Progenitor cell of endocrine pancreas (in vitro differentiated cells): ENCODE measurements at places on chromosomes 12 and 14. TPM values are rescaled to one million over a fixed set of nuclear protein-coding genes. Genes with fewer than 3 reads are reported as not detected.

DNA sequence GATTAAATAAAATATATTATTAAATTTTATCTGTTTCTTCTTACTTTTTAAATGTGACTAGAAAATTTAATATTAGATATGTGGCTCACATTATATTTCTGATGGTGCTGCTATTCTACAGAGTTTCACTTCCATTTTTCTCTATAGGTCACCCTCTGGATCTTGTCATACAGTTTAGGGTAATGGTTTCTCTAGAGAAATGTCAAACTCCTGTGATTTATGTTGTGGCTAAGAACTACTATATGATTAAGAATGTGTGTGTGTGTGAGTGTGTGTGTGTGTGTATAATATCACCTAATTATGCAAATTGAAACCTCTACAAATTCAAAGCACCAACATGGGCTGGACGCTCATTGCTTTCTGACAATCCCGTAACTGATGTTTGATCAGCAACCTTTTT lies 325.9 kb downstream of the ADAMTS20 start:
- H3K36me3 ChIP-seq, result peaks cover 2% of the 10 kb centered on the region
- no peak for DNase-seq
- H3K4me3 ChIP-seq, result no peak overlapping the region

GRCh38 chr12:62581288-62582064 lies 114.8 kb downstream of the MON2 start:
- DNase-seq, result no peak
- no peak overlapping the region for H3K4me3 ChIP-seq
- H3K27me3 ChIP-seq, result no peaks in the 10 kb centered on the region
- peaks cover 9% of the 10 kb centered on the region for H3K36me3 ChIP-seq
- H3K4me1 ChIP-seq, result peaks cover 2% of the 10 kb centered on the region
- H3K27ac ChIP-seq, result no peak overlapping the region

- peak overlapping the region; percentile 98 for H3K27ac ChIP-seq
- peaks cover 15% of the 10 kb centered on the region for H3K4me1 ChIP-seq
- peaks cover 23% of the 10 kb centered on the region for H3K27me3 ChIP-seq
- H3K4me3 ChIP-seq, result peak overlapping the region; percentile 90
- no peak for DNase-seq
Measured at GRCh38 chr12:55716582-55716957, 724 bp downstream of the BLOC1S1 start.

- no peak overlapping the region for H3K27ac ChIP-seq
- no peak for DNase-seq
- no peaks in the 10 kb centered on the region for H3K36me3 ChIP-seq
- H3K4me1 ChIP-seq, result no peaks in the 10 kb centered on the region
Measured at GRCh38 chr14:104250175-104250574, 111.8 kb downstream of the KIF26A start.

DNA sequence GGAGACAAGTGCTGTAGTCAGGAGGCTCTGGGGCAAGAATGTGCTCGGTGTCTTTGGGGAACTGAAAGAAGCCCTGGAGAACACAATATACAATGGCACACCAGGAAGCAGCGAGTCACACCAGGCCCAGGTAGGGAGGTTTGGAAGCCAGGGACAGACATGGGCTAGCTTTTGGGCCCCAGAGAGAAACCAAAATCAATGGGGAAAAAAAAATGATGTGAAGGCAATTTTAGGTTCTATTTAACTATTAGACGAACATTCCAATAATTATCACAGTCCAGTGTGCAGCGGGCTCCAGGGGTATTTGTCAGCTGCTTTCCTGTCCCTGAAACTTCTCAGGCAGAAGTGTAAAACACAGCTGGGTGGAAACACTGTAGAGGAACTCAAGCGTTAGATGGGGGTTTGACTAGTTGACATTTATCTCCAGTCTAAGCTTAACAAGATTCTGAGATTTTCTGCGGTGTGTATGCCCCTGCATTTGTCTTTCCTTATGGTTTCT lies 21.8 kb upstream of the EGLN3 start:
- H3K27me3 ChIP-seq, result peaks cover 3% of the 10 kb centered on the region
- DNase-seq, result no peak
- H3K4me3 ChIP-seq, result no peak overlapping the region
- H3K36me3 ChIP-seq, result peaks cover 2% of the 10 kb centered on the region
- no peaks in the 10 kb centered on the region for H3K4me1 ChIP-seq

- peaks cover 6% of the 10 kb centered on the region for H3K27me3 ChIP-seq
- H3K4me1 ChIP-seq, result no peaks in the 10 kb centered on the region
- no peaks in the 10 kb centered on the region for H3K36me3 ChIP-seq
- no peak overlapping the region for H3K27ac ChIP-seq
- H3K4me3 ChIP-seq, result no peak overlapping the region
- DNase-seq, result no peak
Measured at GRCh38 chr14:30159374-30159773, 231.7 kb upstream of the PRKD1 start.

DNA sequence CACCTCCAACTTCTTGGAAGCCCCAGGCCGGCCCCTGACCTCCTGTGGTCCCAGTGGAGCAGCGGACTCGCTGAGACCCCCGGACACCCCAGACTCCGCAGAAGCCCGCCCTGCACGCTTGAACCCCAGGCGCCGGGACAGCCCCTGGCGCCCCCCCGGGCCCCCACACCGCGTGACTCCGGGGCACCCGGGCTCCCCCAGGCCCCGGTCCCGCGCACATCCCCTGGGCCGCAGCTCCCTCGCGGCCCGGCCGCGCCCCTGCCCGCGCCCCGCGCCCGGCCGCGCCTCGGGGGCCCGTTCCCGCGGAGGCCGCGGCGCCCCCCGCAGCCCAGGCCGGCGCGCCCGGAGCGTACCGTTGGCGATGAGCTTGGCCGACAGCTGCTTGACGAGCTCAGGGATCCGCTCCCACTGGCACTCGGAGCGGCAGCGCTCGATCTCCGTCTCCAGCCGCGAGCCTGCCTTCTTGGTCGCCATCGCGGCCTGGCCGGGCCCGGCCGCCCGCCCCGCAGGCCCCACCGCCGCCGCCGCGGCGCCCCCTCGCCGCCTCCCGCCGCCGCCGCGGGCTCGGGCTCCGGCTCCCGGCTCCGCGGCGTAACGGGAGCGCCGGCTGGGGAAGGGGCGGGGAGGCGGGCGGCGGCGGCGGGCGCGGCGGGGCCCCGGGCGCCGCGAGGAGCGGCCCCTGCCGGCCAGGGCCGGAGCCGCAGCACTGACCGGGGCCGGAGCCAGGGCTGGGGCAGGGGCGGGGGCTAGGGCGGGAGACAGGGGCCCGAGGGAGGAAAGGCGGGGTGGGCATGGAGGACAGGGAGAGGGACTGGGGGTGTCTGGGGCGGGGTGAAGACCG lies at the start of gene TTC7B:
TSS of gene TTC7B (minus strand) at position 609 of the 841 bp plus-strand sequence. CDS start at position 474, 135 bp downstream.
- H3K36me3 ChIP-seq, result no peaks in the 10 kb centered on the region
- peaks cover 31% of the 10 kb centered on the region for H3K27me3 ChIP-seq
- peak within 1 kb of the TSS; percentile 75 for H3K27ac ChIP-seq
- peak within 1 kb of the TSS; percentile 90 for H3K4me3 ChIP-seq
- peak; percentile 52 for DNase-seq
- H3K4me1 ChIP-seq, result peaks cover 48% of the 10 kb centered on the region

DNA sequence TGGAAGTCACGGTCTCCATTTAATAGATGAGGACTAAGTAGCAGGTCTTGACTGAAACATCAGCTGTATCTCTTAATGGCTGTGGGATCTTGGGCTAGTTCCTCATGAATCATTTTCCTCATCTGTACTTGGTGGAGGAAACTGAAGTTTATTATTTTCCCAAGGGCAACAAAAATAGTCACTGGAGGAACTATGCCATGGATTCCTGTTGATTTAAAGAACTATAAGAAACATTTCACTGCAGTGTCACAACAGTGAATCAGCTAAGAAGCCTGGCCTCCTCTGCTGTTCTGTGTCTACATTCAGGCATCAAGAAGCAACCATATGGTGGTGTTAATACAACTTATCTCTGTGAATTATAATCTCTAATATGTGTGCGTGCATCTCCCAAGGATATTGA lies 200.5 kb downstream of the STXBP6 start:
- peaks cover 4% of the 10 kb centered on the region for H3K4me1 ChIP-seq
- H3K27ac ChIP-seq, result no peak overlapping the region
- H3K36me3 ChIP-seq, result peaks cover 1% of the 10 kb centered on the region
- no peaks in the 10 kb centered on the region for H3K27me3 ChIP-seq
- DNase-seq, result no peak

Gene KRT3
- not detected in 2 replicates for total RNA-seq

Gene ZBTB39
- total RNA-seq, result 20.7 and 20.8 TPM in 2 replicates

Gene TAS2R20
- total RNA-seq, result 3.8 and 4.0 TPM in 2 replicates

Gene TMEM132C
- 0.29 and 0.31 TPM in 2 replicates for total RNA-seq
